Mammary microvascular endothelial cell (primary cell): ENCODE measurements at places on chromosomes 6 and 20. TPM values are rescaled to one million over a fixed set of nuclear protein-coding genes. Genes with fewer than 3 reads are reported as not detected.

Gene CRIP3
- total RNA-seq, result not detected in 2 replicates

Gene PPP1R11
- total RNA-seq, result 37.1 and 40.5 TPM in 2 replicates

Gene LY86
- not detected in 2 replicates for total RNA-seq

Gene FOXC1
- 9.9 and 10.5 TPM in 2 replicates for total RNA-seq

Gene OR2H2
- not detected in 2 replicates for total RNA-seq

Gene ACSS1
- 13.1 and 17.6 TPM in 2 replicates for total RNA-seq

Gene TGM6
- not detected in 2 replicates for total RNA-seq

Gene PPIL6
- not detected in 2 replicates for total RNA-seq

Gene DEFB113
- not detected in 2 replicates for total RNA-seq
